IMR-90 (cell line): ENCODE measurements at places on chromosomes 3 and 15. TPM values are rescaled to one million over a fixed set of nuclear protein-coding genes. Genes with fewer than 3 reads are reported as not detected.
A peak's percentile ranks its signal among the peaks of the same experiment; 100 is the strongest.

PRRT3 gene
- 0.72 and 1.4 TPM in 2 replicates for total RNA-seq

ZBBX gene
- not detected in 2 replicates for total RNA-seq

PTH1R gene
- under 0.01 and 0.18 TPM in 2 replicates for total RNA-seq

ULK3 gene
- 8.6 and 11.8 TPM in 2 replicates for total RNA-seq

DNA sequence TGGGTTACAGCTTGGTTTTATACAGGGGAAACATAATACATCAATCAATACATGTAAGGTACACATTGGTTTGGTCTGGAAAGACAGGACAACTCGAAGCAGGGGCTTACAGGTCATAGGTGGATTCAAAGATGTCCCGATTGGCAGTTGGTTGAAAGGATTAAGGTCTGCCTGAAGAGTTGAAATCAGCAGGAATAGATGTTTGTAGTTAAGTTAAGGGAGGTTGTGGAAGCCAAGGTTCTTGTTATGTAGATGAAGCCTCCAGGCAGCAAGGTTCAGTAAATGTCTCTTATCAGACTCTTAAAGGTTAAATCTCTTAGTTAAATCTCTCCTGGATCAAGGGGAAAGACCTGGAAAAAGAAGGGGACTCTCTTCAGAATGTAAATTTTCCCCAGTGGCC is 58.4 kb upstream of the MINAR1 start:
- DNase-seq: no peak

DNA sequence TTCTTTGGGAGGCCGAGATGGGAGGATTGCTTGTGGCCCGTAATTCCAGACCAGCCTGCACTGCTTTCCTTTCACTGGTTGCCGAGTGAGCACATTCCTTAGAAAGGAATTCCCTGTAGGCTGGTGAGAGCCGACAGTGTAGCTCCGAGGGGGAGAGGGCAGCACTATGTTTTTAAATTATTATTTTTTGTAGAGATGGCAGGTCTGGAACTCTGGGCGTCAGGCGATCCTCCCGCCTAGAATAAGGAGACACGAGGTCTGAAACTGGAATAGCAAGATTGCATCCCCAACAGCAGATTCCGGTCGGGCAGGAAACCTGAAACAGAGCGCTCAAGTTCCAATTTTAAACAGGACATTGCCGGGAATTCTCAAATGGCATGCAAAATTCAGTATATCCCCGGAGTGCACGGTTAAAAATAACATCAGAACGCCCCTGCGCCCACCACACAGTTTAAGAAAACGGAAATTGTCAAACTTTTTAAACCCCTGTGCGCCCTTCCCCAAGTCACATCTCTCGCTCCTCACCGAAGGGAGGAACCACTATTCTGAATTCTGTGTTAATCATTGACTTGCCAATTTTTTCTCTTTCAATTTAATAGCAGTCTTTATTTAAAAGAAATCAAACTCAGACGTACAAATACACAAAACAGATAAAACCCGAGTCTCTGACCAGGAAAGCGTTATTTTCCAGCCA is 643 bp upstream of the RNU5B-1 start:
- DNase-seq: peak; percentile 43

DNA sequence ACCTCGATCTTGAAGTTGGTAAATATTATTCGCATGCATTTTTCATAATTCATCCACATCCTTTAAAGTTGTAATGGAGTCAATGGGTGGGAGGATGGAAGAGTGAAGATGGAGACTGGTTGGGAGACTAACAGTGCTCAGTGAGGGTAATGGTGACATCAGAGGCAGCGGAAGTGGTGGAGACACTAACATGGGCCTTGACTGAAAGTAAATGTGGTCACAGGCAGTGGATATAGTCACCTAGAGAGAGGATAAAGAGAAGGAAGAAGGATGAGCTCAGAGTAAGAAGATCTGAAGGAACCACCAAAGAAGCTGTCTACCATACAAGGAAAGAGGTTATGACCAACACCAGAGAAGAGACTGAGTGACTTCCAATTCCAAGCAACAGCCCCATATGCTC is 281.6 kb upstream of the STT3B start:
- DNase-seq: no peak

DNA sequence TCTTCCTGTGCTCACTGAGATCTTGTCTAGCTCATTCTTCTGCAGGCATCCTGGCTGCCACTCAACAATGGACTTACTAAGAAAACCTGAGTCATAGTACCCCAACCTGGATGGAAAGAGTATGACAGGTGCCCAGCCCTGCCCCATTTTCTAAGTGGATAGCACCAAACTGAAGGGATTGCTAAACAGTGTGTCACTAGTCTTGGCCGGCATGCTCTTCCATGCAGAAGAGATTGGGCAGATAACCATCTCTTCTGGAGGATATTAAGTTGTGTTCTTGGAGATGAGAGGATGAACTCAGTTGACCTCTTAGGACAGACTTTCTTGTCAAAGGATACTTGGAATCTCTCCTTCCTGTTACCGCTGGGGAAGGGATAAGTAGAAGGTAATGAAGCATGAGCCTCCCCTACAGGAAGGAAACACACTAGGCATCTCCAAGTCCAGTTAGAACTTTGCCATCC is 797.5 kb downstream of the AGBL1 start:
- no peak for DNase-seq

DNA sequence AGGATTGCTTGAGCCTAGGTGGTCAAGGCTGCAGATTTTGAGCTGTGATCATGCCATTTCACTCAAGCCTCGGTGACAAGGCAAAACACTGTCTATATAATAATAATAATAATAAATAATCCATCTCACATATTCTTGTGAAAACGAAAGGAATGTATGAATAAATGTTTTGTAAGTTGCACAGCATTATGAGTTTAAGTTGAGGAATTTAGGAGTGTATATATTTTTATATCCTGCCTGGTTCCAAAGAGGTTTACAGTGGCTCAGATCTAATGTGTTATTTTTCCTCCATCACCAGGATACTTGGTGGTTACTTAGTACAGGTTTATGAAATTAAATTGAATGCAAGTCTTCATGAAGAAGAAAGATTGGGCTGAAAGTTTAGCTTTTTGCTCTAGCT is 77.2 kb downstream of the ATG7 start:
- peak; percentile 77 for DNase-seq

DNA sequence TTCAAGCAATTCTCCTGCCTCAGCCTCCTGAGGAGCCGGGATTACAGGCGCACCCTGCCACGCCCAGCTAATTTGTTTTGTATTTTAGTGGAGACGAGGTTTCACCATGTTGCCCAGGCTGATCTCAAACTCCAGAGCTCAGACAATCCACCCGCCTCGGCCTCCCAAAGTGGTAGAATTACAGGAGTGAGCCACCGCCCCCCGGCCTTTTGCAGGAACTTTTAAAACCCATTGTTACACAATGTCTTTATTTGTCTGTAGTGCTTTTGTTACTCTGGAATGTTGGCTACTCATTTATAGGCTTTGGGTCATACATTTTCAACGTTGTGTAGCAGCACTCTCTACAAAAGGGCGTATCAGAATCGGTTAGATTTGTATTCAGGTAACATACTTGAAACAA is 499.1 kb downstream of the ROBO2 start:
- no peak for DNase-seq

DNA sequence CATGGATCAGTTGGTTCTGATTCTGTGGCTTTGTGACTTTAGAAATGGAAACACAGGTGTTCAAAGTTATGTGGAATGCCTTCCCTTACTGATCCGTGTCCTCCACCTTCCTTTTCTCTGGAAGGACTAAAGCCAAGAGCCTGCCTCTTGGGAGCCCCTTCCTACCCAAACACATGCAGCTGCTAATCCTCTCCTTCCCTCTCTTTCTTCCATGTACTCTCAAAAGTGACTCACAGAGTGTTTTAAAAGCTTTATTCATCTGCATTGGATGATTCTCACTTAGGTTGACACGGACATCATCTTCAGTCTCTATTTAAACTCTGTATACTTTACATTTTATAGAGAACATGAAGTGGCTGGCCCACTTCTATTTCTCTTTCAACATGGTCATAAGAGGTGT is 856.5 kb upstream of the ARPP21 start:
- no peak for DNase-seq

DNA sequence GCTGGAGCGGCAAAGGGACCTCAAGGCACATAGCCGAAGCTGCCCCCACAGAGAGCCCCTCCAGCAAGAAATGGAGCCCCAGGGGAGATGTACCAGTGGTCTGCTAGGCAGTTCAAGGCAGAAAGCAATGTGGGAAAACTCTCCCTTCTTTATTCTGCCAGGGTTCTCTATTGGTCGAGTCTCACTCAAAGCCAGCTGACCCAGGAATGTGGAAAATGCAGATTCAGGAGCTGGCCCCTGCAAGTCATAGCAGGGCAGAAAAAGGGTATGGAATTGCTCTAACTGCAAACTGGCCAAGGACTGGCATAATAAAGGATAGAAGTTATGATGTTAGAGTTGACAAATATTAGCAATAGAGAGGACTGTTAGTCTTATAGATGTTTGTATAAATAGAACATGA is 4.0 kb upstream of the TOPAZ1 start:
- DNase-seq: no peak

- no peak for DNase-seq
Measured at GRCh38 chr3:85037203-85037602, 78.4 kb downstream of the CADM2 start.

GRCh38 chr15:81529481-81529880 is 155.5 kb upstream of the TMC3 start:
- no peak for DNase-seq

DNA sequence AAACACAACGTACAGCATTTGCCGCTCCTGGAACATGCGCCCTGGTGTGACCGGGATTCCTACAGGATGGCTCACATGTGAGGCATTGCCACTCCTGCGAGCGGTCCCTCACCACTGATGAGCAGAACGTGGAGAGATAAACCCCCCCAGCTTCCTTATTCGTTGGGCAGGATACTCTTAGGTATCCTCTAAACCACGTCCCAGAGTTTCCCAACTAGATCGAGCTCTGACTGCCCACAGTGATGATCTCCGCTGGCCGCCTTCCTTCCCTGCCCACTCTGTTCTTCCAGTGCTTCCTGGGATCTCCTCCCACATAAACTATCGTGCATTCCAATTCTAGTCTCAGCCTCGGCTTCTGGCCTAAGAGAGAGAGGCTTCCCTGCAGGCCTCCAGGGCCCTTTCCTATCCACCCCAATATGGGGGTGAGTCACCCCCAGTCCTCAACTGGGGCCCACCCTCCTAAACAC is 91.8 kb downstream of the TOP2B start:
- DNase-seq: peak; percentile 50

DNA sequence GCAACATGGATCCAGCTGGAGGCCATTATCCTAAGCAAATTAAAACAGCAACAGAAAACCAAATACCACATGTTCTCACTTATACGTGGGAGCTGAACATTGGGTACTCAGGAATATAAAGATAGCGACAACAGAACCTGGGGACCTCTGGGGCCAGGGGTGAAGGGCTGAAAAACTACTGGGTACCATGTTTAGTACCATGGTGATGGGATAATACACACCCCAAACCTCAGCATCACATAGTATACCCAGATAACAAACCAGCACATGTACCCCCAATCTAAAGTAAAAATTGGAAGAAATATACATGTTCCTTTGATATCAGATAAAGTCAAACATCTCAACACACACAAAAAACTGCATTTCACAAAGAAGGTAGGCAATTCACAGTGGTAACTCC is 876.2 kb downstream of the TBL1XR1 start:
- DNase-seq: no peak

GRCh38 chr3:194189243-194189791 is 53.4 kb downstream of the HES1 start:
- no peak for DNase-seq

GRCh38 chr3:98540346-98540745 is 8.6 kb downstream of the GPR15 start:
- no peak for DNase-seq

- no peak for DNase-seq
Measured at GRCh38 chr3:131811481-131811880, 223.3 kb downstream of the CPNE4 start.

DNA sequence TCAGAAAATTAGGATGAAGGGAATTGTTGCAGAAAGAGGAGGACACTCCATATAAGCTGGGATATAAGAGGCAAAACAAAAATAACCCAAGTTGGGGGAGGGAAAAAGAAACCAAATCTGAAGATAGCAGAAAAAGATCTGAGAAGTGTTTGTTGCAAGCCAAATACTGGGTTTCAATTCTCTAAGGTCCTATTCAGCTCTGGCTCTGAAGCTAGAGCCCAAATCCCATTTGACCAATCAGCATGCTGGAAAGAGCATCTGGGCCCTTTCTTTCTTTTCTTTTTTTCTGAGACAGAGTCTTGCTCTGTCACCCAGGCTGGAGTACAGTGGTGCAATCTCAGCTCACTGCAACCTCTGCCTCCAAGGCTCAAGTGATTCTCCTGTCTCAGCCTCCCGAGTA is 17.3 kb downstream of the IGDCC3 start:
- DNase-seq: no peak

GRCh38 chr3:141426404-141427034 is 58.2 kb downstream of the ZBTB38 start:
- DNase-seq: peak; percentile 79

- DNase-seq: no peak
Measured at GRCh38 chr15:65630760-65631159, 9.0 kb downstream of the SLC24A1 start.

DNA sequence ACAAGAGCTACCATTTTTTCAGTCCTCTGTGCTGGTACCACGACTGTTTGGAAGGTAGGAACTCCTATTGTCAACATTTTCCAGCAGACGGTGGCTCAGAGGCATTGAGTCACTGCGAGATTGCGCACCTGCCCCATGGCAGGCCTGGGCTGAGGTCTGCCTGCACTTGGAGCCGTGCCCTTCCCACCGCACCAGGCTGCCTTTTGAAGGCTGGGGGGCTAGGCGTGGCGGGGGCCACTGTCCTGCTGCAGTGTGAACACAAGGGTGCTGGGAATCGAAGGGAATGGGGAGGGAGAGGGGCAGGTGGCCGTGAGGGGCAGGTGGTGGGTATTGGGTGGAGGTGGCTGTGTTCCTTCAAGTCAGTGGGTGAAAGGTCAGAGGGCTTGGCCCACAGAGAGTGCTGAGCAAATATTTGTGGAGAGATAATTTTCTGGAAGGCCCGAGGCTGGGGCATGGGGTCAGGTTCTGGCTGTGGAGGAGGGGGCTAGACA is 16.3 kb downstream of the SNX33 start:
- no peak for DNase-seq

- peak; percentile 10 for DNase-seq
Measured at GRCh38 chr3:103440539-103441203, 1005.9 kb downstream of the ZPLD1 start.

GRCh38 chr3:45654397-45654944 is 34.7 kb upstream of the SACM1L start:
- DNase-seq: no peak

DNA sequence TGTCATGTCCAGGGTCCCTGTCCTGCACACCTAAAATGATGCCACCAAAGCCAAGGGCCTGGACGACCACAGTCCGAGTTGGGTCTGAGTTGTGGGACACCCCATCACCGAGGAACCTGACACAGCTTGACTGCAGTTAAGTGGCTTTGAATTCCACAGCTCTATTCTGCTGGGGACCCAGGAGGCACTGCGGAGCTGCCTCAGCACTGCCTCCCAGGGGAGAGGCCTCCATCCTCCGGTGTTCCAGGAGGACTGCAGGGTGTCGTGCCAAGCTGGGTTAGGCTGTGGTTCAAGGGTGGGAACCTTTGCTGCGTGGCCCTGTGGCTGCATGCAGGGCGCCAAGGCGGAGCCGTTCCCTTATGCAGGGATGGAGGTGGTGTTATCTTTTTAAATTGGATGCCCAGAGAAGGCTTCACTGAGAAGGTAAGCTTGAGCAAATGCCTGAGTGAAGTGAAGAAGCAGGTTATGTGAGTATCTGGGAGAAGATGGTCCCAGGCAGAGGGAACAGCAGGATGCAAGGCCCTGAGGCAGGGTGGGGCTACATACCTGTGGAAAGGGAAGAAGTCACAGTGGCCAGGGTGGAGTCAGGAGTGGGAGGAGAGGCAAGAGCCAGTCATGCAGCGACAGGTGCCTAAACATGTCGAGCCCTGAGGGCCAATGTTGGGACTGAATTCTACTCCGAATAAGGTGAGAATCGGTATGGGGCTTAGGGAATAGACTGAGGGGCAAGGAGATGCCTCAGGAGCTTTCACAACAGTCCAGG is 144.8 kb downstream of the TPRA1 start:
- no peak for DNase-seq
